Stimulated activated CD4-positive, alpha-beta T cell treated with anti-CD3 and anti-CD28 coated beads, Interleukin-1b, Interleukin-23, amount 100 ng/mL, for 48 hours (primary cell): ENCODE measurements at places on chromosomes 7 and 10.
A peak's percentile ranks its signal among the peaks of the same experiment; 100 is the strongest.

DNA sequence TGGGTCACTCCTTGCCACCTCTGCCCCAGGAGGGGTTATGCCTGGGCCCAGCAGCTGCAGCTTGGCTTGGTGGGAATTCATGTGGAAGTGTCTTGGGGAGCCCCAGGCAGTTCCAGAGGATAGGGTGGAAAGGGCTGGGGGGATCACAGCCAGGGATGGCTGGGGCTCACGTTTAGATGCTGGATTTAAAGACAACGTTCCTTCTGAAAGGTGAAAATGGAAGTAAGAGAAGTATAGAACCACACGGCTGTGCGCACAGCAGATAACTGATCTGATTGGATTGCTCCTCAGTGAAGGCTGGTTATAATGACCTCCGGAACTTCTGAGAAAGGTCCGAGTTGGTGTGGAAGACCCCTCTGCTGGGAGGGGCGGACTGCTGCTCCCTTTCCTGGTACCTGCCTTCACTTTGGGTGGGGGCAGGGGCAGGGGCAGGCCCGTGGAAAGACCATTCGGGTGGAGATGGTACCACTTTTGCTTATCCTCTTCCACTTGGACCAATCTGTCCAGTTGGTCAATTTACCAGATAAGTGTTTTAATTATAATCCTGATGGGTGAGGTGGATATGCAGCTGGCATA is 7.9 kb upstream of the MYL7 start:
- no peak for DNase-seq

DNA sequence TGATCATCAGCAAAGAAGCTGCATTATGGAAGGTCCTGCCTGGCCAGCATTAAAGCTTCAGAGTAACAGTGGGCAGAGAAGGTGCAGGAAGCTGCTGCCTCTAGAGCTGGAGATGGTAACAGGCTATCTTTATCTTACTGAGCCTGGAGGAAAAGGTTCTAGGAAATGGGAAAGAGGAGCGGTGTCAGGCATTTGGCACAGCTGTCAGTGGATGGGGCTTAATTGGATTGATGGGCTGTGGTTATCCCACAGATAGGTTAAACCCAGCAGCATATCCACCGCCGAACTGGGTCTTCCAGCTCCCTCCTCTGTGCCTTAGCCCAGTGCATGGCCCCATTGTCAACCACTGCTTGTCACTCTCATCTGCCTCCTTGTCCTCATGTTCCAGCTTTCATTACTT is 127.6 kb downstream of the CCNY start:
- DNase-seq, result no peak

DNA sequence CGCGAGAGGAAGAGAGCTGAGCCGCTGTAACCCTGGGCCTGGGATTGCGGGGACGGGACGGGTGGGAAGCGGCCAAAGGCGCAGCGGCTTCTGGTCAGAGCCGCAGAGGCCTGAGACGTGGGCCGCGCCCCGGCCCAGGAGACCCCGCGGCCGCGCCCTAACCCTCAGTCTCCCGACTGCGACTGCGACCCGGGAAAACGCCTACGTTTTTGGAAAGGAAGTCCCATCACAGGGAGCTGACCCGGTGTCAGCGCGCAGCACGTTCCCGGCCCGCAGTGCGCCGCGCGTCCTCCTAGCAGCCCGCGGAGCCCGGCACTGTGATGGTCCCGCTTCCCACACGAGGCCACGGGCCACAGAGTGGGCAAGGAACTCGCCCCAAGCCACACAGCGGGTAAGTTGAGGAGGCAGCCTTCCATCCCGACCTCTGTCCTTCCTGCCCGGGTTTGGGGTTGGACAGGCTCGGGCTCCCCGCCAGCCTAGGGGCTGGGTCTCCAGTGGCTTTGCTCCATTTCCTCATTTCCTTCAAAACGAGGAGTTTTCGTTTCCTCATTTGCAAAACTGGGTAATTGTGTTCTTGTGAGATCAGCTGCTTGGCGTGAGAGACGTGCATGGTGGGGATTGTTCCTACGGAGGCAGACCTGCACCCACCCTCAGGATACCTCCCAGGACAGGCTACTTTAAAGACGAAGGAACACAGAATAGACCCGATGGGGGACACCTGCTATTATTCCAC is 1.2 kb downstream of the GPNMB start:
- no peak for DNase-seq

DNA sequence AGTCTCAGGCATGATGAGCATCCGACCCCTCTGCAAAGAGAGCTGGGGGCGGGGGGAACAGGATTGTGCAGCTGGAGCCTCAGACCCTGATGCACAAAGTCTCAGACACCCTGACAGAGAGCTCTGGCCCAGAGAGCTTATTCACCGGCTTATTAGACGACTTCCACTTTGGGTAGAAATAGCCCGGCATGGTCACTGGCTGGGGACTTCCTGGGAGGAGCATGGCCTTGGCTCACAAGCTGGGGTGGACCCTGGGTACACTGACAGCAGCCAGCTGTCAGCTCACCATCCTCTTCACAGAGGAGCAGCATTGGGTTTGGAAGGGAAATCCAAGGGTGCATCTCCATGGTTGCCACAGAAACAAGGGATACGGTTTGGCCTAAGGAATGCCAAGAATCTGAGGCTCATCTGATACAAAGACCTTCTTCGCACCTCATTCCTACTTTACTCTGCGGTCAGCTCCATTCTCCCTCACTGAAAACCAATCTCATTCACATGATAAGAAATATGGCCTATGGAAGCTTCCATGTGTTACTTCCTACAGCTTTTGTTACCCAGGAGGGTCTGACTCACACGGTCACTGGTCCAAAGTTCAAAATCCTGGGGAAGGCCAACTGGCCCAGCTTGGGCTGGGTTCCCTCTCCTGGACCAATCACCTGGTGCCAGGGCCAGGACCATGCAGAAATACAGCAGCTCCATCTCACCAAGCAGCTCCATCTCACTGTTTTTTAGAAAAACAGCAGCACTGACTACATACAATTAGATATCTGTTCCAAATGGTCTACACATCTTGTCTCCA is 25.1 kb downstream of the ZNF467 start:
- no peak for DNase-seq

DNA sequence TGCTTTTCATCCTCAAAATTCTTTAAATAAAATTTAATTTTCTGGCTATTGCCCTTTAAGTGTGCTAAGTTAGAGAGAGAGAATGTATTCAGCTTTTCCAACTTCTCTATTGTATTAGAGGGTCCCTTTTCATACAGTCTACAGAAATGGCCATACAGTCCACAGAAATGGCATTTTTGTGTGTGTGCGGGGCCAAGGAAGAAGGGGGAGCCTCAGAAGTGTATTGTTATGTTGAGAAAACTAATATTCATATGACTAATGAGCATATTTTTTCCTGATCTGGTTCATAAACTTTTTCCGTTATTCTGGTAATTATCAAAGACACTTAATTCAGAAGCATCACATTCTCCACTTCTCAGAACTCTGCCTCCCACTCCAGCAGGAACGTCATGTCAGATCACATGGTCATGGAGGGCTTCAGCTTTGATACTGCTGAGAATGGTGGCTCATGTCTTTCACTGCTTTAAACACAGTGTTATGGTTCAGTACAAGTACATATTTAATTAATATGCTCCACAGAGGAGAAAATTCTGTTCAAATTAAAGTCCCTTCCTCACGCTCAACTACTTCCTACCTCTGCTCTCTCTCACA is 37.1 kb downstream of the ELMO1 start:
- peak; percentile 47 for DNase-seq

GRCh38 chr10:116241642-116242410 is 31.2 kb downstream of the GFRA1 start:
- DNase-seq, result no peak
